ENCODE measurements at places on chromosomes 3 and 15. TPM values are rescaled to one million over a fixed set of nuclear protein-coding genes. Genes with fewer than 3 reads are reported as not detected.

Gene PLA2G4F
- total RNA-seq = not detected

Gene SPATA12
- total RNA-seq = not detected

Gene SGO1
- 1.7 TPM for total RNA-seq

Gene XCR1
- total RNA-seq = not detected

Gene CDHR4
- not detected for total RNA-seq

Gene LZTFL1
- total RNA-seq = 26.5 TPM

Gene VEPH1
- 9.2 TPM for total RNA-seq

- no peak for DNase-seq
Measured at GRCh38 chr3:197512691-197513571, 42.8 kb downstream of the BDH1 start.

GRCh38 chr3:114498539-114499370, 204.9 kb downstream of the TIGIT start:
- DNase-seq = no peak

- DNase-seq = no peak
Measured at GRCh38 chr3:138696666-138697370, 88.2 kb downstream of the FAIM start.

GRCh38 chr15:82809308-82810060, at the start of gene WHAMM:
TSS of gene WHAMM (plus strand) at chr15:82809628. CDS start at chr15:82809727, 99 bp downstream.
- DNase-seq = peak; percentile 99

- no peak for DNase-seq
Measured at GRCh38 chr15:85950101-85950500, 129.6 kb upstream of the AGBL1 start.

DNA sequence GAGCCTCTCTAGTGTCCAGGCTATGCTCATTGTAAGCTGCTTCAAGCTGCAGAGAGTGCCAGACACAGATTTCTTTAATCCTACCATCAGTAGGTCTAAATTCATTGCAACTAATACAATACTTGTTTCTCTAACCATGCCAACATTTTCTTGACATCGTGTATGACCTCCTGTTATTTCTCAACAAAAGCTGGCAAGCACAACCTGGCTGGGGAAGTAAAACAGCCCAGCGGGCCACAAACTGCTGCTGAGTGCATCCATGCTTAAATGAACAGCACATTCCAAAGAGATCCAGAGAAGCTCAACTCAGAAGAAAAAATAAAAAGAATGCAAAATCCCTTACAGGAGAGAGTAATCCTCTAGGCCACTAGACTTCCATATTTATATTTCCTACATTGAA, 36.5 kb downstream of the GMNC start:
- DNase-seq = no peak

DNA sequence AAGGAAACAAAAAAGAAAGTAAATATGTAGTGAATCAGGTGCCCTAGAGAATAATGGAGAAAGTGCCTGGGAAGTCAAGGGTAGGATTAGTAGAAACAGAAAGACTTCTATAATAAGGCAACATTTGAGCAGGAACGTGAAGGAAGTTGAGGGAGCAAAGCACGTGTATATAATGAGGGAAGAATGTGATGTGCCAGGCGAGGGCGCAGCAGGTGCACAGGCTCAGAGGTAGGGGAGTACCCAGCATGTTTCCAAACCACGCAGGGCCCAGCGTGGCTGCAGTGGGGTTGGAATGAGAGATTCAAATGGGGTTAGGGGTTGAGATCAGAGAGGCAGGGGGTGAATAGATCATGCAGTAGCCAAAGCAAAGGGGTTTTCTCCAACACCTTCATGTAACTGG, 91.9 kb upstream of the VGLL4 start:
- no peak for DNase-seq

- no peak for DNase-seq
Measured at GRCh38 chr15:29692527-29692926, 129.7 kb downstream of the TJP1 start.

DNA sequence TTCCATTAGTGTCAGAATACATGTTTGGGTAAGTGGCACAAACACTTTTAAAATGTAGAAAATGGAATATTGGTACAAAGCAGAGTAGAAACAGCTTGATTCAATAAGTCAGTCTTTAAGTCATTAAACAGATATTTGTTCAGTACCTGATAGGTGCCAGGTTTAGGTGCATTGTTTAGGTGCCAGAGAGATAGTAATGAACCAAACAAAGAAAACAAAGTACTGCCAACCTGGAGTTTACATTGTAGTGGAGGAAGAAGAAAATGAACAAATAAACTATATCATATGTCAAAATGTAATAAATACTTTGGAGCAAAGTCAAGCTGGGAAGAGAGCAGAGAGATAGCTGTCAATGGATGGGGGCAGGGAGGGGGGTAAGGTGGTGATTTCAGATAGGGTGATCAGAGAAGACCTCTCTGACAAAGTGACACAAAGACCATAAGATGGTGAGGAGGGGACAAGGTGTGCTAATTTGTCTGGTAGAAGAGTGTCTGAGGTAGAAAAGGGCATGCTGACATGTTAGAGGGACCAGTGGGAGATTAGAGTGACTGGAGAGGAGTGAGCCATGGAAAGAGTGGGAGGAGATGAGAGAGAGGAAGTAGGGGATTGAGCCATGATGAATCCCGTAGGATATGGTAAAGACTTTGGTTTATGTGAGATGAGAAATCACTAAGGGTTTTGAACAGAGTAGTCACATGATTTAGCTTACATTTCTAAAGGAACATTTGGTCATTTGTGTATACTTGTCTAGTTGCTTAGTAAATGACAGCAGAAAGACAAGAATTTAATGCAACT, 128.2 kb downstream of the UBE2E2 start:
- DNase-seq = no peak

DNA sequence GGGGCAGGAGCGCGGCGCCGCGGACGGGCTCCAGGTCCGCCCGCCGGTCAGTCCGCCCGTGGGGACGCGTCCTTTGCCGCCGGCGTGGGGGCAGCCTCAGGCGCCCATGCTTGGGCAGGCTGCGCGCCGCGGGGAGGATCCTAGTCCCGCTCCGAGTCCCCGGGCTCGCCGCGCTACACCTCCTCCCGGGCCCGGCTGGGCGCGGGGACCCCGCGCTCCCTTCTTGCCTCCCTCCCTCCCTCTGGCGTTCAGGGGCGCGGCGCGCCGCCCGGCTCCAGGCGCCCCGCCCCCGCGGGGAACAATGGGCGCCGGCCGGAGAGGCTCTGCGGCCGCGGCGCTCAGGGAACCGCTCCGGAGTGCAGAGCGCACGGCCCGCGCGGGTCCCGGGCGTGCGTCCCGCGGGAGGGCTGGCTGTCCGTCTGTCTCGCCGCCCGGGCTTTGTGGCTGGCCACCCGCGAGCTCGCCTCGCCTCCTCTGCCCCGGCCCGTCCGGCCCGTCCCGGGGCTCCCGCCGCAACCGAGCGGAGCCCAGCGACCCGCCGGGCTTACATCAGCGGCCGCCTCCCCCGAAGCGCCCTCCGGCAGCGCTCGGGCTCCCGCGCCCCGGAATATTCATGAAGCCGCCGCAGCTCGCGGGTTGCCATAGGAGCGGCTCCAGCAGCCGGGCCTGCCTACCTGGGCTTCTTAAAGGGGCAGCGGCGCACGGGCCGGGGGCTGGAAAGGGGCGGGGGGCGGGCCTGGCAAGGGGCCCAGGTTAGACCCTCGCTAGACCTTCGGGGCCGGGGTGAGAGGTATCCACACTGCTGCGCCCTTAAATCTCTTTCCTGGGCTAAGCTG, at the start of gene HCN4:
Gene HCN4 (minus strand): TSS at position 658 of the 836 bp plus-strand sequence. CDS start 688 bp downstream, outside the sequence.
- no peak for DNase-seq

DNA sequence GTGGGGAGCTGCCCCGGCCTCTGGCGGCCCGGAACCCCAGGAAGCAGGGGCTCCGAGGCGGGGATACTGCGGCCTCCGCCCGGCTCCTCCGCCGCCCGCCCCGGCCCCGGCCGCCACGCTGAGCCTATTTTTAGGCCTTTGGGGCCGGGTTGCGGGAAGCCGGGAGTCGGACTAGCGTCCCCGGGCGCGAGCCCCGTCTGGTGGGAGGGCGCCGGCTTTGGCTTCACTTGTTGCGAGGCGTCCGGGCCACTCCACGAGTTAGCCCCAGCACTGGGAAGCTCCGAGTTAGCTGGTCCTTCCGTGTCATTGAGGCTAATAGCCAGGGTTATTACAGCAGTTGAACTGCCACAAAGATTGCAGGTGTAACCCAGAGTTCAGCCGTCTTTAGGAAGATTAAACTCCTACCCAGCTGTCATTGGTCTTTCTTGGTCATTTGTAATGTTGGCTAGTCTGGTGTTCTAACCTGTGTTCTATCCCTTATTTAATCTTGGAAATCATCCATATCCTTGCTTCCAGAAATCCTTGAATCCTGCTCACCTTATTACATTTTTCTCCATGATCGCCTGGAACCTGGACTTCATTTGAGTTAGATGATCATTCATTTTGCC, 791 bp downstream of the GYG1 start:
- peak; percentile 11 for DNase-seq

DNA sequence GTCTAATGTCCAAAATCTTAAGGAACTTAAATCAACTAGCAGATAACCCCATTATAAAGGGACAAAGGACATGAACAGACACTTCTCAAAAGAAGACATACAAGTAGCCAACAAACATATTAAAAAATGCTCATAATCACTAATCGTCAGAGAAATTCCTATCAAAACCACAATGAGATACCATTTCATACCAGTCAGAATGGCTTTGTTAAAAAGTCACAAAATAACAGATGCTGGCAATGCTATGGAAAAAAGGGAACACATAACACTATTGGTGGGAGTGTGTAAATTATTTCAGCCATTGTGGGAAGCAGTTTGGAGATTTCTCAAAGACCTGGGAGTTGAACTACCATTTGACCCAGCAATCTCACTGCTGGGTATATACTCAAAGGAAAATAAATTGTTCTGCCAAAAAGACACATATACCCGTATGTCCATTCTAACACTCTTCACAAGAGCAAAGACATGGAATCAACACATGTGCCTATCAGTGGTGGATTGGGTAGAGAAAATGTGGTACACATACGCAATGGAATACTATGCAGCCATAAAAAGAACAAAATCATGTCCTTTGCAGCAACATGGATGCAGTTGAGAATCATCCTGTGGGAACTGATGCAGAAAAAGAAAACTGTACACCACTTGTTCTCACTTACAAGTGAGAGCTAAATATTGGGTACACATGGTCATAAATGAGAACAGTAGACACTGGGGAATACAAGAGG, 78.5 kb downstream of the TCF12 start:
- DNase-seq = no peak

- DNase-seq = no peak
Measured at GRCh38 chr3:25781145-25781757, 2.0 kb downstream of the NGLY1 start.

DNA sequence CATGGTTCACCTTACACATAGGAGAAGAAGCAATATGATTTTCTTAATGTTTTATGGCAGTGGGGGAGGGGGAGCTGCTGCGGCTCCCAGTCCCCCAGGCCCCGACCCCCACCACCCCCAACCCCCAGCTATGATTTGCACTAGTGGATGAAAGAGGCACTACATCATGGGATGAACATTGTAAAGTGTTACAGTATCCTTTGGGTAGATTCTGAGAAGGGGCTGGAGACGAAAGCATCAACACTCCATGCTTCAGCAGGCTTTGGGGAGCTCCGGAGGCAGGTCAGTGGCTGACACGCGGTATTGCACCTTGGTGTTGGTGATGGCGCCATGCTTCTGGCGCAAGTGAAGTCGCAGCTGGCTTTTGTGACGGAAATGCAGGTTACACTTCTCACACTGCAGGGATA, 19.9 kb upstream of the RTP2 start:
- DNase-seq = no peak

DNA sequence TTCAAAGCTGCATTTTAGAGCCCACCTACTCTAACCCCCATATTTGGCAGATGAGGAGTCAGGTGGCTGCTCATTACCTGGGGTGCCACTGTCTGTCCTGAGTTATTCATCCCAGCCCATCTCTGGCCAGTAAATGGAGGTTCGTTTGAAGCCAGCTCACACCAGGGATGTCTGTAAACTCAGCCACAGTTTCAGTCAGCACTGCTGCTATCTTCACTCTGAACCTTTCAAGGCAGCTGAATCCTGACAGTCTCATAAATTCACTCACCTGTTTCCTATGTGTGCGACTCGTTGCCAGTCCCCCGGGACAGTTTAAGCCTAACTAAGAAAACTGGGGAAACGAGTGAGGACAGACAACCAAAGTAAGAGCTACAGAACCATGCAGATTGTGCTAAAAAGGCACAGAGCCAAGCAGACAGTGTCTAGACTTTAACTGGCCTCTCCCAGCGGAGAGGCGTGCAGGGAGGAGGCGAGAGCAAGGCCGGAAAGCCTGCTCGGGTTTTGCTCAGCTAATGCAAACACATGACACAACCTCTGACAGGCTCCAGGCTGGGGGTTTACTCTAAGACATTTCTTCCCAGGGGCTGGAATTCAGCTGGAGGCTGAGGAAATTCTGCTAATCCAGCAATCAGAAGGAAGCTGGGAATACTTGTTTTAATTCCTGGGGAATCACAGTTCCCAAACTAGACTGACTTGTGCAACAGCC, 12.0 kb downstream of the FSTL1 start:
- DNase-seq = no peak

DNA sequence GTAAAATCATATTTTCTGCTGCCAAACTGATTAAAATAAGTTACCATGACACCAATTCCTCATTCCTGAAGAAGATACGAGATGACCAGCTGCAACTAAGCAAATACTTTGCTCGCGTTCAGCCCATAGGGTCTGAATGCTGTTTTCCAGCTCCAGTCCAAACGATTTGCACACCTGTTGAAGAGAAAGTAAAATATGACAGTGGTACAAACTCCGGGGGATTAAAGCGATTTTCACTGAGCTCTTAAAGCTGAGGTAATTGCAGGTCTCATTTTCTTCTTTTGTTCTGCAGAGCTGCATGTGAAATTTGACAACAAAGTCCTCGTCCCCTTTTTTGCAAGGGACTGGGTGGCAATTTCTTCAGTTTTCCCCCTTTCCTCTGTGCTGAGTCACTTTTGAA, 118.4 kb downstream of the NR2F2 start:
- no peak for DNase-seq

DNA sequence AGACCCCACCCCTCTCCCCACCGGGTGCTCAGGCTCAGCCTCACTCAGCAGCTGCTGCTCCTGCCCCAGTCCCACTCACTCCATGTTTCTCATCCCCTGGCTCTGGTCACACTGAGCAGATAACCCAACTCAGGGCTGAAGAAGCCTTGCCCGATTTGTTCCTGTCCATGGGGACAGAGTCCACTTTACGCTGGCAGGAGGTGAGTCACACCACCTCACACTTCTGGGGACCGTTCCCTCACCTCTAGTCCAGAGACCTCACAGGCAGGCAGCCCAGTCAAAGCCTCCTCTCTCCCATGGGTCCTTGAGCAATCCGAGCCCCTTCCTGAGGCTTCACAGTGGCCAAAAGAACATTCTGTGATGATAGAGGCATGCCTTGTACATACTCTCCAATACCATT, 1.4 kb downstream of the CIDEC start:
- DNase-seq = no peak

DNA sequence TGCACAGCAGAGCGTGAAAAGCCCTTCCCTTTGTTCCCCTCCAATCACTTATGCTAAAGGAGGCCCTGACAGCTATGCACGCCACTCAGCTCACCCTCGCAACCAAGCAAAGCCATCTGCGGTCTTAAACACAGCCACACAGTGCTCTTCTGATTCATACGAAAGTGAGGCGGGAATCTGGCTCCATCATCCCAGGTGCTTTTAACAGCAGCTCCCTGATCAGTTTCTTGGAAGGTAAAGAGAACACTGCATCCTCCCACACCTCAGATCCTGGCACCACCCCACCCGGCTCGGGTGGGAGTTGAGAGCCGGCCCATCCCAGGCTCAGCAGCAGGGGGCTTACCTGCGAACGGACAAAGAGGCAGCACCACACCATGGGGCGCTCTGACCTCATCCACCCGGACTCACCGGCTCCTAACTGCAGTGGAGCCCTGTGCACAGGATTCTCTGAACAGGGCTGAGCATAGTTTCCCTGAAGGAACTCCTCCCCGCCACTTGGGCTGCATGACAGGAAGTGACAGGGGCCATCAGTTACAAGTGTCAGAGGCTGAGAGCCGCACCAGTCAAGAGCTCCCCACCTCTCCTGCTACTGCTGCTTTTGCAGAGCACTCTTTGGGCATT, 114.3 kb upstream of the ARHGEF3 start:
- DNase-seq = no peak
